ENCODE measurements at places on chromosomes 12 and 14. TPM values are rescaled to one million over a fixed set of nuclear protein-coding genes. Genes with fewer than 3 reads are reported as not detected.
A peak's percentile ranks its signal among the peaks of the same experiment; 100 is the strongest.

- DNase-seq: no peak
These were observed 1318.9 kb downstream of the AACS start for GRCh38 chr12:126384026-126384564.

- DNase-seq: no peak
These were observed 10.4 kb upstream of the SYCP3 start for GRCh38 chr12:101749657-101750056.

GRCh38 chr14:105256292-105256960 lies 8.1 kb downstream of the BTBD6 start:
- DNase-seq: no peak

- no peak for DNase-seq
These were observed 155.2 kb downstream of the BCL11B start for GRCh38 chr14:99116741-99117295.

A2M gene
- not detected for total RNA-seq

GRCh38 chr12:13028825-13029570 lies 15.2 kb upstream of the FAM234B start:
- no peak for DNase-seq

DNA sequence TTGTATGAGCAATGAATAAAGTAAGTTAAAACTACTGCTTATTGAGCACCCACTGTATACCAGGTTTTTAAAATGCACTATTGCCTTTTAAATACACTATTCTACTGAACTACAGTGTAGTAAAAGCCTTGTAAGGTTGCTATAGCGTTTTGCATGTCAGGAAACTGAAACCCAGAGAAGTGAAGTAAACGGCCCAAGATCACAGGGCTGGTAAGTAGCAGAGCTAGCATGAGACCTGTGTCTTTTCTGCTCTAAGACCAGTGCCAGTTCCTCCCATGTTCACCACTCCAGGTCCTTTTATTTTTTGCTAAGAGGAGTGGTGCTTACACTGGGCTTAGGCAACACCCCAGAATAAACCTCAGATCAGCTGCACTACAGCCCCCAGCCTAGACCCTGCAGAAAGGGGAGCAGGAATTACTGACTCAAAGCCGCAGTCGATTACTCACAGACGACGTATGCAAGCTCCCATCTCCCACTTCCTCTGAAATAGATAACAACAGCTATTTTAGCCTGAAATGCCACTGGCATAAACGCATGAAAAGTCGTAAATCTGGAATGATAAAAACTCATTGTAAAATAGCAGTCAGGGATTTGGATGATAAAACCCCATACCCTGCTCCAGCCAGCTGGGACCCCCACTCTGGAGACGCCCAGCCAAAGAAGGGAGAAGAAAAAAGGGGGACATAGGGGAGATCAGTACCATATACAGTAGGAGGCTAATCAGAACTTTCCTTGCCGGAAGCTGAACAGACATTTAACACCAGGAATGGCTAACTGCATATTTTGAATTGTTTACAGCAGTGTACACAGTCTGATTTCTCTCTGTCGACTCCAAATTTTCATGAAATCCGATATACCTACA lies 108.3 kb downstream of the NUAK1 start:
- no peak for DNase-seq

DNA sequence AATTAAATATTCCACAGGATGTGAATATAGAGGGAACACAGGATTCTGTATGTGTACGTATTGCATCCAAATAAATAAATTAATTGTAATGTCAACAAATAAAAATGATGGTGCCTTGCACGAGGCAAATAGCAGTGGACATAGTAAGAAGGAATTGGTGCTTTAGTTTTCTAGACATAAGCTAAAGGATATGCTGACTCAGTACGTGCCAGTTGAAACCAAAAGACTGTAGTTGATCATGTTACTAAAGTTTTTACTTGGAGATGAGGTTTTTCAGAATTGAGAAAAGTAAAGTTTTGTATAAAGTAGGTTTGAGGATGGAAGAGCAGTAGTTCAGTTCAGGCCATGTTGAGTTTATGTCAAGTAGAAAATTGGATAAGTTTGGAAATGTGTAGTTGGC lies 807.2 kb downstream of the SLC16A7 start:
- DNase-seq: no peak

DNA sequence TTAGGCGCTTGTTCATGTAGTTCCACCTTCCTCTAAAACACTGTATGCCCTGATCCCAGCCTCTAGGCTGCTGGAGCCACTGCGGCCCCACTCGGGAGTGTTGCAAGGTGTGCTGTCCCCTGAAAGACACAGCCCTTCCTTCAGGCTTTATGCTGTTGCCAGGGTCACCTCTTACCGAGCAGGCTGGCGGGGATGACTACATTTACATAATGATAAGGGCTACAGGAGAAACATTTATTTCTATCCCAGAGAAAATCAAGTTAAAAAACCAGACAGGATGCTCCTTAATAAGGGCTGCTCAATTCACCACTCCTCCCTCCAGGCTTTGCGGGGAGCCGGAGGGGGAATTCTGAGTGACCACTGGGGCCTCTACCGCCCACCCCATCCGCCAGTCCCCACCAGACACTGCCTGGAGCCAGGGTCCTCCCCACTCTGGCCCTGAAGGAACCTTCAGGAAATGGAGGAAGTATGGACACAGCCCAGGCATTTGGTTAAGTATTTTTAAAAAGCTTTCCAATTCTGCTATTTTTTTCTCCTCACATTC lies 200.6 kb downstream of the TTC7B start:
- DNase-seq: no peak

GRCh38 chr12:45468751-45469615 lies 253.1 kb downstream of the ANO6 start:
- DNase-seq: no peak

DNA sequence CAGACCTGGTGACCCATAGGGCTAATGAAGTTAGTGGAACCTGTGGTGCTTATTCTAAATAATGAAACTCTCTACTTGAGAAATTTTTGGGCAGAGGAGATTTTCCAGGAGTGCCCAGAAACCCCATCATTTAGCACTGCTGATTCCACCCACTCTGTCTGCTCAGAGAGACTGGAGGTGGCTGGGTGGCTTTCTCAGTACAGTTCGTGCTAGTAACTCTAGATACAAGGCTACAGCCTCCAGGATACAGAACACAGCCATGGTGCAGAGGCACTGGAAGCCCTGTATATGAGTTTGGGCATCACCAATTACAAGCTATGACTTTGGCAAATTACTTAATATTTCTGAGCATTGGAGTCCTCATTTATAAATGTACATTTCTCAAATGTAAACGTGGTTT lies 32.4 kb downstream of the CCDC177 start:
- no peak for DNase-seq

DNA sequence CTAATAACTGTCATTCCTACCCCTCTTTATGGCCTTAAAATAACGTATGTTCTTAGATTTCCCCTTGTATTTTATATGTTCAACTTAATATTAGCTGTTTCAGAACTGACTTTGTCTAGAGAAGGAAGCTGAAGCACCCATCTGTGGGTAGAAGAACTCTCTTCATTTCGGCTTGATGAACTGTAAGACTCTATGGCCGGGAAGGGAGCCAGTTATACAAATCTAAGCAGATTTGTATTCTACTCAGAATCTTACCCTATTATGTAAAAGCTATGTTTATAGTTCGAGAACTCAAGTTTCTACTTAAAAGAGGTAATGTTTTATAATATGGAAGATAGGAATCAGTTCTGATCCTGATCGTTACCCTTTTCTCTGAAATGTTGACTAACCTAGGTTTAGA lies 390.9 kb upstream of the PRICKLE1 start:
- DNase-seq: no peak

IL22 gene
- total RNA-seq: not detected

ESR2 gene
- total RNA-seq: 37.7 TPM

GRCh38 chr12:43066471-43066870 lies 476.9 kb upstream of the PRICKLE1 start:
- no peak for DNase-seq

GRCh38 chr12:91947459-91947858 lies 198.2 kb downstream of the BTG1 start:
- no peak for DNase-seq

GRCh38 chr12:64790166-64790565 lies 31.0 kb upstream of the GNS start:
- no peak for DNase-seq

DNA sequence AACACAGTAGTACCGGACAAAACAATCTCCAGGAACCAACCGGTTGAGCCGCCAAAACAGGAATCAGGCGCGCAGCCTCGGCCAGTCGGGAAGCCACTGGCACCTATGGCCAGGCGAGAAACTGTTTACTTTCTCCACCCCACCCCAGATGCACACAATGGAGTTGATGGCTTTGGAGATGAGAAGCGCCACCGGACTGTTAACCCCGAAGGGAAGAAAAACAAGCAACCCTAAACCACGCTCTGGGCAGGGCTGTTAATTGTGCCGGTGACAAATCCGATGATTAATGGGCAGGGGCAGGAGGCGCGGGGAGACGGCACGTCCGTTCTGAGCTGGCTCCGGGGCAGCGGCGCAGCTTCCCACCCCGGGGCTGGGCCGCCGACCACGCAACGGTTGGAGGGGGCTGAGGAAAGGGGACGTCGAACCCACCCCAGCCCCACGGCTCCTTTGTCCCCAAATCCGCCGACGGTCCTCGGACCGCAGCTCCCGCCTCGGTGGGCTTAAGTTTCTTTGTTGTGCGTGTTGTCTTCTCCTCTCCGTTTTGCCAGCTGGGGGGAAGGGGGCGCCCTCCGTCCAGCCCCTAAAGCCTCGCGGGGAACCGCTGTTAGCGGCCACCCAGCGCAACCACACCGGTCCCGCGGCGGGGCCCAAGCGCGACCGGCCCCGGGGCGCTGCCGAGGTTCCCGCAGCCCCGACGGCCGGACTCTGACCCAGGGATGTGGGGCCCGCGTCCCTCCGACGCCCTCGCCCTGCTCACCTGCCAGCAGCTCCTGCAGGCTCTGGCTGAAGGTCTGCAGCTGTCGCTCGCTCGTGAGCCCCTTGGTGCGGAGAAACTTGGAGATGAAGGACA lies 790 bp downstream of the BTG1 start:
- peak; percentile 69 for DNase-seq

- no peak for DNase-seq
These were observed 17.8 kb downstream of the NCOR2 start for GRCh38 chr12:124549629-124550028.

PAX9 gene
- total RNA-seq: 4.4 TPM

DNA sequence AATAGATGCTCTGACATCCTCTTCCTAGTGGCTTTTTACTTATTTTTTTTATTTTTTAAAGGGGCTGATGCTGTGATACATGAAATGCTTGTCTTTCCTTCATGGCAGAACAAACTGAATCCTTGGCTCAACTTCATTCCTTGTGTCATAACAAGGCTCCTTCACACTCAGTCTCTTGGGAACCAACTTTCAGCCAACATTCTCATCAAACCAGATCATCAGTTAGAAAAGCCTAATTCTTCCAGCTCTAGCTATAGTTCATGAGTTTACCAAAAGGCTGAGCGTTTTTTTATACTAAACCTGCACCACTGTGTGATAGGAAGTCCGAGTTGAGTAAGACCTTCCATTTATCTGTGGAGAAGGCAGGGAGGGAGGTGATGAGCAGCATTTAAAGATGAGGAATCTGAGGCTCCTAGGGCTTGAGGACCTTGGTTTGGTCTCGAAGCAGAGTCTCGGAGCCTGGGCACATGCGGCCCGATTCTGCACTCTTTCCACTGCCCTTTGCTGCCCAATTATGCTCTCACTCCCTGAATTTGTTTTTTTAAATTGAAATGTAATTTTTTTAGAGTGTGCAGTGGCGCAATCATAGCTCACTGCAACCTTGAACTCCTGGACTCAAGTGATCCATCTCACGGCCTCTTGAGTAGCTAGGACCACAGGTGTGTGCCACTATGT lies 8.2 kb downstream of the GPRC5D start:
- DNase-seq: no peak

OR4K1 gene
- total RNA-seq: not detected

DNA sequence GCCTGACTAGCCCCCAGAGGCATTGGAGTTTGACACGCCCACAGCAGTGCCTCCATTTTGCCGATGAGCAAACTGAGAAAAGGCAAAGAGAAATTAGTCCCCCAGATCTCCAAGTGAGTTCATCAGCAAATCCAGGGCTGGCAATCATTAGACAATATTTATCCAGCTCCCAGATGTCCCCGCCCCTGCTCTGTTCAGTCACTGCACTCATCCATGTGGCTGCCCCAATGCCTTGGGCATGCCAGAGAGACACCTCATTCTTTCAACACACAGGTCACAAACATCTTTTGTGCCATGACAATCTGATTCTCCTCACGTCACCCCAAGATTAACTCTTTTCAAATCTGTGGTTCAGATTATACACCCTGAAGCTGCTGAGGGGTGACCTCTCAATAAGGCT lies 43.5 kb downstream of the DPF3 start:
- no peak for DNase-seq

GRCh38 chr14:24390701-24391468 lies 7.9 kb upstream of the NYNRIN start:
- DNase-seq: peak; percentile 24

NID2 gene
- not detected for total RNA-seq

GRCh38 chr12:69513297-69513696 lies 43.1 kb downstream of the FRS2 start:
- DNase-seq: no peak

BCL11B gene
- total RNA-seq: not detected

- DNase-seq: peak; percentile 44
These were observed 216.9 kb downstream of the NTF3 start for GRCh38 chr12:5648692-5649359.

- DNase-seq: no peak
These were observed 32.8 kb downstream of the YEATS4 start for GRCh38 chr12:69392179-69392928.

ANG gene
- not detected for total RNA-seq

GRCh38 chr12:92342574-92342973 lies 196.9 kb upstream of the BTG1 start:
- no peak for DNase-seq

NRIP2 gene
- total RNA-seq: not detected

DNA sequence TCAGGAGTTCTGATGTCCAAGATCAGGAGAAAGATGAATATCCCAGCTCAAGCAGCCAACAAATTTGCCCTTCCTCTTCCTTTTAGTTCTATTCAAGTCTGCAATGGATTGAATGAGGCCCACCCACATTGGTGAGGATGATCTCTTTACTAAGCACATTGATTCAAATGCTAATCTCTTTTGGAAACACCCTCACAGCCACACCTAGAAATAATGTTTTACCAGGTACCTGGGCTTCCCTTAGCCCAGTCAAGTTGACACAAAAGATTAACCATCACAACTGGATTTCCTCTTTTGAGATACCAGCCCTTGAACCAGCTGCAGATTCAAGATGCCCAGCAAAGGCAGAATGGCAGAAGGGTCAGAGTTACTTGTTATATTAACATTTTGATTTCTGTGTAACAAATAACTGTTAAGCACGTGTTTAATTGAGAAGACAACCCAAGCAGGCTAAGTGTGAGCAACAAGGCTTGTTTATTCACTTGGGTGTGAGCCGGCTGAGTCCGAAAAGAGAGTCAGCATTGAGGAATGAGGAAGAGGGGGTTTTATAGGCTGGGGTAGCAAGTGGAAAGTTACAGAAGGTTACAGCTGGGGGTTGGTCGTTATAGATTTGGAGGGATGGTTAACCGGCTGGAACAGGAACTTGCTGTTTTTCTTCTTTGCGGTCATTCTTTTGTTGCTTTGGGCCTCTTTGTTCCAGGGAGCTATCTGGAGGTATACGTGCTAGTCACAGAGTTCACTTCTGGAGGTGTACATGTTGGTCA lies 180.3 kb downstream of the EMP1 start:
- no peak for DNase-seq

GRCh38 chr12:117430246-117430645 lies 68.8 kb upstream of the NOS1 start:
- DNase-seq: no peak
